H1 (cell line): ENCODE measurements at places on chromosomes 1 and 21. TPM values are rescaled to one million over a fixed set of nuclear protein-coding genes. Genes with fewer than 3 reads are reported as not detected.

DNA sequence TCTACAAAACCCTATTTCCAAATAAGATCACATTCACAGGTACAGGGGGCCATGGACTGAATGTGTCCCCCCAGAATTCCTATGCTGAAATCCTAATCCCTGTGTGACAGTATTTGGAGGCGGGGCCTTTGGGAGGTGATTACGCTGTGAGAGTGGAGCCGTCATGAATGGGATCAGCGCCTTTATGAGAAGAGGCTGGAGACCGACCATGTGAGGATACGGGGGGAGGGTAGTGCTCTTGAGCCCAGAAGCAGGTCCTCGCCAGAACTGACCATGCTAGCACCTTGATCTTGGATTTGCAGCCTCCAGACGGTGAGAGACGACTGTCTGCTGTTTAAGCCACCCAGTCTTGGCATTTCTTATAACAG, 23.8 kb upstream of the KIF26B start:
- H3K4me3 ChIP-seq: no peak overlapping the region
- no peaks in the 10 kb centered on the region for H3K4me1 ChIP-seq
- no peak for DNase-seq
- no peaks in the 10 kb centered on the region for H3K27me3 ChIP-seq

DNA sequence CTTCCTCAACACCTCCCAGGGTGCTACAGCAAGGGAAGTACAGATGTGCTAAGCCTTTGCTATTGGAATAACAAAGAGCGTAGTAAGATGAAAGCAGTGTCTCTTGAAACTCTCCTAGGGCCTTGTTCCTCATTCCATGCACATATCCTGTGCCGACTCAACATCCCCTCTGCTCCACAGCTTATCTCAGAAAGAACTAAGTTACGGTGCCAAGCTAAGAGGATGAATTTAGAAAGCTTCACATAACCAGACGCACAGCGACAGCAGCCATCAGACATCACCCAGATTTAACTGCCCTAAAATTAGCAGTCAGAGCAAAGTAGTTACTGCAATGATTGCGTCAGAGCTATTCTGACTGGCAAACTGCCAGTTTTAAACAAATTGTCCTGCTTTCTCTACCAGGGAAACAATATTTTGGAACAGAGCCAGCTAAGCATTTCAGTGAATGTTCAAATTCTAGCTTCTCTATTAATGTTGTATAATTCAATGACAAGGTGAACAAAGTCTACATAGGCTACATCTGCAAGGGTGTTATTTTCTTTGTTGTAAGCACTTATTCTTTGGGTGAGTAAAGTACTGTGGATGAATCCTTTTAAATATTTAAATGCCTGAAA, 9.5 kb downstream of the SIPA1L2 start:
- no peaks in the 10 kb centered on the region for H3K27me3 ChIP-seq
- DNase-seq: no peak
- no peak overlapping the region for H3K27ac ChIP-seq
- no peaks in the 10 kb centered on the region for H3K36me3 ChIP-seq
- H3K4me3 ChIP-seq: no peak overlapping the region
- H3K4me1 ChIP-seq: peaks cover 17% of the 10 kb centered on the region

The DAB1 gene
- 9.9 and 11.8 TPM in 2 replicates for total RNA-seq

The SYTL1 gene
- total RNA-seq: 6.4 and 8.8 TPM in 2 replicates

The C8A gene
- not detected in 2 replicates for total RNA-seq

The RHOU gene
- total RNA-seq: 3.4 and 3.5 TPM in 2 replicates

The CCDC181 gene
- 2.4 and 3.7 TPM in 2 replicates for total RNA-seq

DNA sequence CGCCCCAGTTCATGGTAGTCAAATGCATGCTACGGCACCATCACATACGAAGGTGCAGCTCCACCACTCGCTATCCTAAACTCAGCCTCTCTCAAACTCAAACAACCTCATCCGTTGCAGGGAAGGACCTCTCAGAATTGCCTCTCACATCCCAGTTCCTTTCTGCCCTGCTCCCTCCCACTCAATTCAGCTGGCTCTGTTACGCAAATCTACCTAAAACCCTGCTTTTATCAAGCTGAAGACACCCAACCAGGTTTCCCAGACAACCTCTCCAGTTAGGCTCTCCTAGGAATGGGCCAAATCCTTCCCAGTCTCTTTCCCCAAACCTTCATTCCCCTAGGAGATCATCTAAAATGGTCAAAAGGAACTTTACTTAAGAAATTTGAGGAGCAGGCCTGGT, 62.9 kb downstream of the CLSTN1 start:
- DNase-seq: no peak
- H3K27ac ChIP-seq: peak overlapping the region; percentile 38; the same call in 1 of the 2 replicates
- H3K4me1 ChIP-seq: peaks cover 14% of the 10 kb centered on the region
- no peaks in the 10 kb centered on the region for H3K27me3 ChIP-seq

The HPCA gene
- 0.84 and 1.4 TPM in 2 replicates for total RNA-seq

- peak; percentile 99 for DNase-seq
- peaks cover 15% of the 10 kb centered on the region for H3K4me1 ChIP-seq
- no peaks in the 10 kb centered on the region for H3K36me3 ChIP-seq
- H3K27ac ChIP-seq: no peak overlapping the region
These were observed 8.7 kb downstream of the PLEKHA6 start for GRCh38 chr1:204350857-204351573.
